ENCODE measurements at places on chromosomes 7 and 10.

- DNase-seq: no peak
These were observed 105.5 kb downstream of the KCNMA1 start for GRCh38 chr10:77532068-77532467.

GRCh38 chr7:105689067-105689819, 108.0 kb upstream of the EFCAB10 start:
- DNase-seq: no peak

DNA sequence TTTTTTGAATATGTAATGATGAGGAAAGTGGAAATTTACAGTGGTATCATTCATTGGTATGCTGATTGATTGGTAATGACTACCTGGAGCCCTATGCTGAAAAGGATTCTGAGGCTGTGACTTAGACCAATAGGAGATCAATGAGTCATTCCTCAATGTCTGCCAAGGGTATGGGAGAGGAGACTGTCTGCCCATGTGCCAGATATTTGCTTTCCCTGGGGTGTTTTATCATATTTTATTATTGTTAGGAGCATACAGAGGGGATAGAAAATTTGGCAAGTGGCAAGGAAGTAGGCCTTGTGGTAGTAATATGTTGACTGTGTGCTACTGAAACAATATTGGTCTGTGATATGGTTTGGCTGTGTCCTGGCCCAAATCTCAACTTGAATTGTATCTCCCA, 54.8 kb downstream of the ASAH2B start:
- no peak for DNase-seq

DNA sequence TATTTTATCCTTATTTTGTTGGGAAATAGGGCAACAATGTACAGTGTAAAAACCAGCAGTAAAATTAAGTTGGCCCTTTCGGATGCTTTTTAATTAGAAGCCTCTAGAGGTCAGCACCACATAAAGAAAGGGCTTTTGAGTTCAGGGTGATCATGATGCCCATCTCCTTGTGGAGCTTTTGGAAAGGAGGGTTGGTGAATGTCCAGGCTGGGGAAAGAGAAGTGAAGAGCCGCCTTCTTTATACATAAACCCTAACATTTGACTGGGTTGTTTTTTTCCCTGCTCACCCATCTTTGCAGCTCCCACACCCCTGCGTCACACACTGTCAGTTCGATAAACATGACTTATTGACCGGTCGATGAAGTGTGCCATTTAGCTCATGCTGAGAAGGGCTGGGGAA, 29.8 kb downstream of the MTURN start:
- no peak for DNase-seq

GRCh38 chr10:64101606-64102263, 580.5 kb downstream of the REEP3 start:
- no peak for DNase-seq

GRCh38 chr7:54416678-54417077, 125.5 kb upstream of the VSTM2A start:
- DNase-seq: no peak

DNA sequence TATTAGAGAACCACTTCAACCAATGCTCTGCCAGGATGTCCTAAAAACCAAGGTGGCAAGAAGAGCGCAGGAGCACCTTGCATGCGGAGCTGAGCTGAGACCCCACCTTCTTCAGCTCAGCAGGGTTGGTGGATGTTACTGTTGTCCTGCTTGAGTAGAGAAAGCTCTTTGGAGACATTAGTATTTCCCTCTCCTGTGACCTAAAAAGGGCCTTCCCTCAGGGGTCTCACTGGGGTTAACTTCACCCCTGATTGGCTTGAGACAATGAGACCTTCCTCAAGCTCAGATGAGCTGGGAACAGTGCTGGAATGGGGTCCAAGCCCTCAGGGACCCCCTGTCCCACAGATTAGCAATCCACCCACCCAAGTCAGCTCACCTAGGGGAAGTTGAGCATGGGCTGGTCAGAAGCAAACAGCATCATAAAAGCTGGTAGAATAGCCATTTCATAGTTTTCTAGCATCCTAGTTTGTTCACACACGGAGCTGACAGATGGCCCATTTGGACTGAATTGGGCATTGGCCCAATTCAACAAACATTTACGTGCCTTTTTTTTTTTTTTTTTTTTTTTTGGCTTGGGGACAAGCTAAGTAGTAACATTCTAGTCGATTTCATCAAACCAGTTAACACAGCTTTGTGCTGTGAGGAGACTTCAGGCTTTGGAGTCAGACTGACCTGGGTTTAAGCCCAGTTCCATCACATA, 100.6 kb upstream of the HABP2 start:
- DNase-seq: no peak

- DNase-seq: no peak
These were observed 111.1 kb upstream of the PDLIM1 start for GRCh38 chr10:95401704-95402469.

DNA sequence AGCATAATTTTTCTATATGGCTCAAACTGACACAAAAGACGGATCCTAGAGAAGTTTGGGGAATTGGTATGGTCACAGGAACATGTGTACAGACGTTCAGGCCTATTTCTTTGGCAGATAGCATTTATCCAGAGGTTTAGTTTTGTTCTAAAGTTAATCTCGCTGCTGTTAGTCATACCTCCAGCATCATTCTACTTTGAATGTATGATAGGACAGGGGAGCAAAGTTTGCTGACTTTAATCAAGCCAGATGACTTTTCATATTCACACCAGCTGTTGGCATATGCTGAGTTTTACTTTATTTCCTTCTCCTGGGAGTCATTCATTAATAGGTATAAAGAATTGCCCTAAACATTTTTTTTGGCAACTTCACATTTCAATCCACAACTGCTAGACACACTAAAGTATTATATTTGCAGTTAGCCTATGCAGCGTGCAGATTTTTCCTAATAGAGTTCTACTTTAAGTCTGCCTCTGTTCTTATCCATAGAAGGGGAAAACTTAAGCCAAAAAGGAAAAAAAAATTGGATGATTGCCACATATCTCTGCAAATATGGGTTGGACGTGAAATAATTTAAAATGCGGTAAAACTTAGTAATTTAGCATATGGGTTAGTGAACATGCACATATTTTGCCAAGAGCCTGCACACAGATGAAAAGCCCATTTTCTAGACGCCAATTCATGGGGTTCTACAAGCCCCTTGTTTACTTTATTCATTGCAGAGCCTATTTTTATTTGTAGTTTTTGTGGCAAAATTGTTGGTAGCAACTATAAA, 213.1 kb downstream of the C7orf25 start:
- no peak for DNase-seq

- no peak for DNase-seq
These were observed 18.5 kb downstream of the PRKCQ start for GRCh38 chr10:6561552-6561951.

DNA sequence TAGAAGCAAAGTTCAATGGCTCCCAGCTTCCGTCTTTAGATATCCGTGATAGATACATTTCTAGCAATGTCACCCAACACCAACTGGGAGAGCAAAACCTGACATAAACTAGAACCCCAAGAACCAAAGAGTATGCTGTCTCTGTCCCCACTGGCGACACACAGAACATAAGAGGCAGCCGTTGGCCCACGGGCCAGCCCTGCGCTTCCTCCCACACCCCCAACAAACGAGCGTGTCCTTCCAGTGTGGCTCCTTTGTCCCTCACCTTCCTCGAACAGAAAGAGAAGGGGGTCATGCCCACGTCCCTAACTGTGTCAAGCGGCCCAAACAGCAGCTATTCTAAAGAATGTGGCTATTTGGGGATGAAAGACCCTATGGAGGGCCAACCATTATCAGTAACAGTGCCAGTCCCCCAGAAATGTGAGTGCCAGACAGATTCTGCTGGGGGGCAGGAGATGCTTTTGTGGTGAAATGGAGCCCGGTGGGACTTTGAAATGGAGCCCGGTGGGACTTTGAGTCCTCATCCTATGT, 171.9 kb downstream of the USP6NL start:
- DNase-seq: no peak

DNA sequence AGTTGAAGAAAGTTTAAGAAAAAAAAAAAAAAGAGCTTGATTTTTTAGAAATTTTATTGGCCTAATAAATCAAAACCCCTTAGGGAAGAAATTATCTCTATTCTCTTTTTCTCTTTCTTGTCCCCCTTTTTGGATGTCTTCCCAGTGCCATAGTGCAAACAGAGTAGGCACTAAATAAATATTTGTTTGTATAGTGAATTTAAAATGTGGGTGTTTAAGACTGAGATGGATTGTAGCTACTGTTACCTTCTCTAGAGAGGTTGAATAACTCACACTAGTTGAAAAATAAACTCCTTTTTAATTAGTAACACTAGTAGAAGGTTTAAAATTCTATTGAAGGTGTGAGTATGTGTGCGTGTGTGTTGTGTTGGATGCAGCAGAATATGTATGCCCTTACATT, 783.8 kb downstream of the NXPH1 start:
- no peak for DNase-seq

DNA sequence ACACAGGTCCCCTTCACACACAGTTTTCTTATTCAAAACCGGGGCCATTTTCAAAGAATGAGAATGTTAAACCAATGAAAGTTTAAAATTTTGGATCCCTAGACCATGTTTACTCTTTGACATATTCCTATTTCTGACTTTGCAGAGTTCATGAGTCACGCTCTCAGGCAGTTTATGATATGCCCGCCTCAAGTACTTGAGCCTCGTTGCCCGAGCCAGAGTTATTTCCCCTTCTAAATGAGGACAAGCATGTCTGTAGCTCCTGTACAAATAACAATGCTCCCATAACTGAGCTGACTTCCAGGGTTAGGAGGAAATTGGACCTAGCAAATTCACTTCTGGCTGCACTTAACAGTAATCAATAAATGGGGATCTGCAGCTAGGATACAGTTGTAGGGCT, 87.9 kb upstream of the PDE1C start:
- no peak for DNase-seq

DNA sequence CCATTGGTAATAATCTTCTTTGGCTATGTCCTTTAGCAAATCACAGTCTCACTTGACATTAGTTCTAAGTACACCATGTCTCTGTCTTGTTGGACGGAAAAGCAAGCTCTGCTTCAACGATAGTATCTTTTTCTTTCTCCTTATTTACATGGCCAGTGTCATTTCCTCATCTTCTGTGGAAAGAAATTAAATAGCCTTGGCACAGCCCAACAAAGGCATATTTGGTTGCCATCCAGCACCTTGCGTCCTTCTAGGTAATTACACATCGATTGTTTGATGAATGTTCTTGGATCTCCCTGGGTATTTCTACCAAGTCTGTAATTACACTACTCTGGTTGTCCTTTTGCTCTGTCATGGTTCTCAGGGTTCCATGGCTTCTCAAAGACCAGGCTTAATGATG, 183.1 kb downstream of the CHN2 start:
- DNase-seq: no peak

- no peak for DNase-seq
These were observed 30.6 kb downstream of the ZC3HAV1 start for GRCh38 chr7:139078911-139079310.
